T47D (cell line): ENCODE measurements at places on chromosomes 16 and 17.

DNA sequence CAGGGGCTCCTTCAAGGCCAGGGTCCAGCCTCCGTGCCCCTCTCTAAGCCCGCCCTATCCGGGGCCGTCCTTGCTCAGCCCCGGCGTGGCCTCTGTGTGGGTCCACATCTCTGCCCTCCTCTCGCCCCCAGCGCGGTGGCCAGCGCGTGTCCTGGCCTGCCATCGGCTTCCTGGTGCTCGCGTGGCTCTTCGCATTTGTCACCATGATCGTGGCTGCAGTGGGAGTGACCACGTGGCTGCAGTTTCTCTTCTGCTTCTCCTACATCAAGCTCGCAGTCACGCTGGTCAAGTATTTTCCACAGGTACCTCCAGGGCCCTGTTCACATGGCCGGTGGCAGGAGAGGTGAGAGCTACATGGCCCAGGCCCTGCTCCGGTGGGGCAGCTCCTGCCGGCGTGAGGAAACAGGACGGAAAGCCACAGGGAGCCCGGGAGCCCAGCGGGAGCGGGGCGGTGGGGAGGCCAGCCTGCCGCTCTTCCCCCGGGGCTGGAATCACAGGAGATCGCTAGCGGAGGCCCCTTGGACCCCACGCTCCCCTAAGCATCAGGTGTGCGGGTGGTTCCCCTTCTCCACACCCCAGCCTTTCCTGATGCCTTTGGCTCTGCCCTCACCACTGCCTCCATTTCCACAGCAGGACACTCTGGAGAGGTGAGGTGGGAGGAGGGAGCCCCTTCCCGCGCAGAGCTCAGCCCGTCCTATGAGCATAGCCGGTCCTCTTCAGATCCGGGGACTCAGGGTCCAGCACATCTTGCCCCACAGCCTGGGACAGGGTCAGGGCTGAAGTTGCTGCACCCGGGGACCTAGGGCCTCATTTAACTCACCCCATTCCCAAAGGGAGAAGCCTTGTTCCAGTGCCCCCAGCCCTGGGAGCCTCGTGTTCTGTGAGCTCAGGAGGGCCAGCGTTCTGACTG, 10.2 kb downstream of the TAX1BP3 start:
- no peak for DNase-seq

DNA sequence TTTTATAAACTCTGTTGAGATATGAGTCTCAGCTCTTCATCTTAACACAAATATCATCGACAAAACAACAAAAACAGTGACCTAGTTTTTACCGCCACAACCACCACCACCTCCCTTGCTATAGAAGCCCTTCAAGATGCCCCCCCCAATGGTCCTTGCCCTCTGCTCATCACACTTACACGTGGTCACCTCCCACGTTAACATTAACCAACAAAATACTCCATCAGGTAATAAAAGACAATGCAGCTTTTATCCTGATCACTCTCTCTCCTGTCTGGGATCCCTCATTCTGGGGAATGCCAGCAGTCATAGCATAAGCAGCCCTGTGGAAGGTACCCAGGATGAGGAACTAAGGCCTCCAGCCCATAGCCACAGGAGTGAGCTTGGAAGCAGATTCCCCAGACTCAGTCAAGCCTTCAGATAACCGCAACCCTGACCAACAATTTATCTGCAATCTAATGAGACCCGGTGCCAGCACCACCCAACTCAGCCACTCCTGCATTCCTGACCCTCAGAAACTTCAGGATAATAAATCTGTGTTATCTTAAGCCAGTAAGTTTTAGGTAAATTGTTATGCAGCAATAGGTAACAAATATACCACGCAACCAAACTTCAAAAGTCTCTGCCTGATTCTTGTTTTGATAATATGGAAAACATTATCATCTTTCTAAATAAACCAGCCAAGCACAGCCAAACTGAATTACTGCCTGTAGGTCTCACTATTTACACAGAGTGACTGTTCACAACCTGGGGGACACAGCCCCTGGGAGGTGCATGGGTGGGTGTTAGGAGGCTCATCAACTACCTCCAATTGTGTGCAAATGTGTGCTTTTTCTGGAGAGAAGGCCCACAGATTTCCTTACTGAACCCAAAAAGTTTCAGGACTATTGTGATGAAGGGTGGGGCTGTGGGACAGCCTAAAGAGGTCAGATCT, 6.1 kb downstream of the PECAM1 start:
- no peak for DNase-seq

- DNase-seq = no peak
Observed at GRCh38 chr17:13544765-13545164, 57.0 kb downstream of the HS3ST3A1 start.

- no peak for DNase-seq
Observed at GRCh38 chr16:65618333-65618732, 496.5 kb upstream of the CDH11 start.

DNA sequence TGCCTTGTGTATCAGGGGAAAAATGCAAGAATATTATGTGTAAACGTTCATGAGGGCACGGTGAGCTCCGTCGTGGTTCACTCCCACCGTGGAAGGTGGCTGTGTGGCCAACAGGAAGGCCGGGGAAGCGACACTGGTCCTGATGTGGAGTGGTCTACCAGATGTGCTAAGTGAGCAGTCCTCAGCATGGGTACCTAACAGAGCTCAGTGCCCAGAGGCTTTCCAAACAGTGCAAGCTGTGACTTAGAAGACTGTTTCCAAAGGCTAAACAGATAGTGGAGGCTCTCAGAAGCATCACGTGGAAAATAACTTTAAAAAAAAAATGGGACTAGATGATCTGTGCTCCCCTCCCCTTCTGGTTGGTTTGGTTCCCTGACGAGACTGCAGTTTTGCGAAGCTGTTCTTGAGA, 199.3 kb upstream of the CHMP6 start:
- no peak for DNase-seq

GRCh38 chr16:35741546-35741945, 2282.1 kb downstream of the TP53TG3F start:
- DNase-seq = no peak

GRCh38 chr16:74372953-74373846, 2.9 kb upstream of the NPIPB15 start:
- no peak for DNase-seq

- no peak for DNase-seq
Observed at GRCh38 chr17:58184986-58185761, 7.4 kb upstream of the EPX start.

DNA sequence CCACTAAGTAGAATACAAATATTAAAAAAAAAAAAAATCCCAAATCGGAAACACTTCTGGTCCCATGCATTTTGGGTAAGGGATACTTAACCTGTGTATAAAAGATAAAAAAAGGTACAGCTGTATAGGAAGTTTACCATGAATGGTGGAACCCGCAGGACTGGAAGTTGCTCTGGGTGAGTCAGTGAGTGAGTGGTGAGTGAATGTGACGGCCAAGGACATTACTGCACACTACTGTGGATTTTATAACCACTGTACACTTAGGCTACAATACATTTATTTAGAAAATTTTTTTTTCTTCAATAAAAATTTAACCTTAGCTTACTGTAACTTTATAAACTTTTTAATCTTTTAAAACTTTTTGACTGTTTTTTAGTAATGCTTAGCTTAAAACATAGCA, 71.3 kb upstream of the BCAR1 start:
- DNase-seq = no peak

DNA sequence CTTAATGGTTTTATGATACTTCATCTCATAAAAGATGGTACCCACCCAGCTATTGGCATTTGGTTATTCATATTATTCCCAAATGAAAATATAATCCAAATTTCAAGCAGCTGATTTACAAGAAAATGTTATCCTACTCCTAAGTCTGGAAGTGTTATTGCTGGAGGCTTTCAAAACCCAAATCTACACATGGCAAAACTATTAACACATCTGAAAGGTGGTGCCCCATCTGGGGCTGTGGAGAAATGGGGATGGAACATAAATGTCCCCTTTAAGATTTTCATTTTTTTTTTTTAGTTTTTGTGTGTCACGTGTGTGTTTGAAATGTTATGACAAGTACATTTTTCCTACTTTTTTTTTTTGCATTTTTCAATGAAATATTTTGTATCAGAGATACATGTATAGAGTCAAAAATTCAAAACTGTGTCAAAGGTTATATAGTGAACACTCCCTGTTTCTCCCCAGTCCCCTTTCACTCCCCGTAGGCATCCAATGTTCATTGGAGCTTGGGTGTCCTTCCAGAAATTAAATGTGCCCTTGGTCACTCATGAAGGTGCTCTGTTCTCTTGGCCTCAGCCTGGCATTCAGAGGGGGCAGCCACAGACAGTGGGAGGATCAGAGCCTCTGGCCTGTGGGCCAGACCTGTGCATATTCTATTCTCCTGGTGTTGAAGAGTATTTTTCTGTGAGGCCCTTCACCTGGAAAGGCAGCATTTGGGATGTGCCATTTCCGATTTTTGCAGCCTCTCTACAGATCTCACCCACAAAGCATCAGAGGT, 79.1 kb downstream of the CLEC16A start:
- DNase-seq = no peak

DNA sequence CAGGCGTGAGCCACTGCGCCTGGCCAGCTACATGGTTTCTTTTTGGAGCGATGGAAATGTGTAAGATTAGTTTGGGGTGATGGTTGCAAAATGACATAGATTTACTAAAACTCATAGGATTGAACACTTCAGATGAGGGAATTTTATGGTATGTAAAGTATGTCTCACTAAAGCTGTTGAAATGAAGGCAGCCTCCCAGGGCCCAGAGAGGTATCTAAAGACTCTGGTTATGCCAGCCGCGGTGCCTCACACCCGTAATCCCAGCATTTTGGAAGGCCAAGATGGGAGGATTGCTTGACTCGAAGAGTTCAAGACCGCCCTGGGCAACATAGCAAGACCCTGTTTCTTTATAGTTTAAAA, 254.9 kb downstream of the PARN start:
- DNase-seq = no peak

DNA sequence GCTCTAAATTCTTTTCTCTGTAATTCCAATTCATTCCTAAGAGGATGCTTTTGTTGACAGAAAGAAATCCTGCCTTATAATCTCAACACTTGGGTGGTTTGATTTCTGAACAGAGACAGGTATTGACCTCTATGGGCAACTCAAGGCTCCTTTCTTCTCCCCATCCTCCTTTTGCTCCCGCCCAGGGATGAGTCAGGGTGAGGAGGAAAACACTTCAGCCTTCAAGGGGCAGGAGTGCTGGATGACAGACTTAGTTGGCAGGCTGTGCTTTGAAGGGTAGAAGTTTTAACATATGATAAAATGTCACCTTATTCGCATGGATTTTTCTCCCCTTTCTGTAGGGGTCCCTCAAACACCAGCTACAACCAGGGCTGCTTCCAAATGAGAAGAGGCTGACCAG, 16.7 kb upstream of the TOM1L1 start:
- DNase-seq = no peak

GRCh38 chr17:59027750-59028149, 78.9 kb downstream of the TRIM37 start:
- peak; percentile 20 for DNase-seq

- DNase-seq = no peak
Observed at GRCh38 chr16:3909791-3910583, 29.5 kb upstream of the CREBBP start.

DNA sequence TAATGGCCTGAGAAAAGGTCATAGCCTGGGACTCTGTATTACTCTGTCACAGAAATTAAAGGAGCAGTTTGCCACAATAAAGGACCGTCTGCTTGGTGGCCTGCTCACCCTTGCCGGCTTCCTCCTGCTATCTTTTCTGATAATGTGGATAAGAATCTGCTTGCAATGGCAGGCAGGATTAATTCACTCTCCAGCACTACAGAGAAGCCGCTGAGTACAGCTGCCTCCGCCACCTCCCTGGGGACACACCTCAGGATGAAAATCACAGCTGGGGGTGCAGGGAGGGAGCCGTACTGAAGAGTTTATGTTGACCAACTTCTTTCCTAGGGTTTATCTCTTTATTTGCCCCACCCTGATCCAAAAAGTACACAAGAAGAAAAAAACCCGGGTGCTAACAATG, 245.9 kb upstream of the RPL38 start:
- DNase-seq = no peak

DNA sequence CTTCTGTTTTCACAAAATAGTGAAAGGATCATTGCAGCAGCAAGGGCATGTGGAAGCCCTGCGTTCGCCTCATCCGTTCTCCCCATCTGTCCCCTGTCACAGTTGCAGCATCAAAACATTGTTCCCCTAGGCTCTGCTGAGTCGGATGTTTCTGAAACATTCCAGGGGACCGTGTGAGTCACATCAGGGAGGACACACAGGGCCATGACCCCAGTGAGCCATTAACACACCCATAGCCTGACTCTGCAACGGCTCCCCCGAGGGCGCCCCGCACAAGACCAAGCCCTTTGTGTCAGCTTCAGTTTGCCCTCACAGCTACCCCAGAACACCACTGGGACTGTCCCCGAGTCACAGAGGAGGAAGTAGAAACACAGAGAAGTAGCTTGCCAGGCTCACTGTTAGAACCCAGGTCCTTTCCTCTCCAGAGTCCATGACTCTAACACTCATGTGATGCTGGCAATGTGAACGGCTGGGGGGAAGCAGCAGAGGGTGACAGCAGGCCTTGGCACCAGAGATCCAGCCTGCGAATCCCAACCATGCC, 63.3 kb upstream of the HSBP1 start:
- no peak for DNase-seq

DNA sequence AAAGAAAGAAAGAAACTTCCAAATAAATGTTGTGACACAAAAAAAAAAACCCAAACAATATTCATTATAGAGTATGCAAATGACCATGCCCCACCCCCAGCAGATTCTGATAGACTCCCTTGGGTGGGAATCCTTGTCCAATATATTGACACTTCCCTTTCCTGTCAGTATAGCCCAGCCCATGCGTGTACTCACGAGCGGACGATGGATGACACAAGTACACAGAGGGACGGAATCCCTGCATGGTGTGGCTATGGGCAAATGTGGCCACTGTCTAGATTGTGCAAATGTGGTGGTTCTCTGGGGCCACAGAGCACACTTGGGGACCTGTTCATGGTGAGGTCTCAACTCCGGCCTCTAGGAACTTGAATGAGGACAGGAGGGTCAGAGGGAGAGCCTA, 3.1 kb downstream of the RAB37 start:
- DNase-seq = no peak

DNA sequence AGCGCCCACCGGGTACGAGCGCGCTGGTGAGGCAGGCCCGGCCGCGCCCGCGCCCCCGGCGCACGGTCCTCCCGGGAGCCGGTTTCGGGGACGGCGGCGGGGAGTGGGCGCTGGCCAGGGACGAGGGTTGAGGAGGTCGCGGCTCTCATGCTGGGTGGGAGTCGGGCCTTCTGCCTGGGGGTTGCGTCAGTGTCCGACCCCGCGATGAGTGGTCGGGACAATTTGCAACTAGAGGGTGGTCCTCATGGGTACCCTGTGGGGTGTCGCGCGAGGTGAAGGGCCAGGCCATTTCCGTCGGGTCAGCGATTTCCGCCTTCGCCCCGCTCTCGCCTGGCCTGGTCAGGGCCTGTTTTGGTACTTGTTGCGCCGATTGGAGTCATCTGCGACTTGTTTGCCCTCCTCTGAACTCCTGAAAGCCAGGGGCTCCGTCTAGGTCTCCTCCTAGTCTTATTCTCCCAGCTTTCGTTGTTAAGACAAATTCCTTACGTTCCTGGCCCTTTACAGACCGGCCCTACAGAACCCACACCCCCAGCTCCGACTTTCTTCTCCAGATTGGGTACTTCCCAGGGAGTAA, 14.9 kb downstream of the NAA60 start:
- peak; percentile 42 for DNase-seq
